ENCODE measurements at places on chromosomes 6 and 20.
A peak's percentile ranks its signal among the peaks of the same experiment; 100 is the strongest.

- DNase-seq = peak; percentile 75
These were observed 18.1 kb upstream of the CEBPB start for GRCh38 chr20:50172347-50173013.

DNA sequence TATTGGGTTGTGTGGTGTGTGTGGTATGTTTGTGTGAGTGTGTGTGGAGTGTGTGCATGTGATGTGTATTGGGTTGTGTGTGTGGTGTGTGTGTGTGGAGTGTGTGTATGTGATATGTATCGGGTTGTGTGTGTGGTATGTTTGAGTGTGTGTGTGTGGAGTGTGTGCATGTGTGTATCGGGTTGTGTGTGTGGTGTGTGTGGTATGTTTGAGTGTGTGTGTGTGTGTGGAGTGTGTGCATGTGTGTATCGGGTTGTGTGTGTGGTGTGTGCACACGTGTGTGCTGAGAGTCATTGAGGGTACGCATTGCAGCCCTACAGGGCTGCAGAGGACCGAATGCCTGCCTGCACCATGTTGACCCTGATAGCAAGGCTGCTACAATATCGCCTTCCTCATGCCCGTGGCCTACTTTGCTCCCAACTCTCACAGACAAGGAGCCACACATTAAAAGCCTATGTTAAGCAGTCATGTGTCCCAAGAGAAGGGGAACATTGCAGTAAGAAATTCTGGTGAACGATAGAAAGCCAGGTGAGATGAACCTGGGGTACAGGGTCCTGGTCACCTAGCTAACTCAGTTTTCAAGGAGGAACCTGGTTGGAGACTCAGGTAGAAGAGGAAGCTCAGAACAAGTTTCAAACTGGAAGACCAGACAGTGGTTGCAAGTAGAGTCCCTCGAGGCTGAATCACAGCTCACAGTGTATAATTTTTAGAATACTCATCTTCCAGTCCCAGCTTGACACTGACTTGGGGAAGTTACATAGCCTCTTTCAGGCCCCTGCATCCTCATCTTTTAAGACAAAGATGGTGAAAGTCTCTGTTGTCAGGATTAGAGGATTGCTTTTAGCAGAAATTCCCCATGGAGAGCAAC lies 45.7 kb upstream of the TMEM170B start:
- DNase-seq = no peak

DNA sequence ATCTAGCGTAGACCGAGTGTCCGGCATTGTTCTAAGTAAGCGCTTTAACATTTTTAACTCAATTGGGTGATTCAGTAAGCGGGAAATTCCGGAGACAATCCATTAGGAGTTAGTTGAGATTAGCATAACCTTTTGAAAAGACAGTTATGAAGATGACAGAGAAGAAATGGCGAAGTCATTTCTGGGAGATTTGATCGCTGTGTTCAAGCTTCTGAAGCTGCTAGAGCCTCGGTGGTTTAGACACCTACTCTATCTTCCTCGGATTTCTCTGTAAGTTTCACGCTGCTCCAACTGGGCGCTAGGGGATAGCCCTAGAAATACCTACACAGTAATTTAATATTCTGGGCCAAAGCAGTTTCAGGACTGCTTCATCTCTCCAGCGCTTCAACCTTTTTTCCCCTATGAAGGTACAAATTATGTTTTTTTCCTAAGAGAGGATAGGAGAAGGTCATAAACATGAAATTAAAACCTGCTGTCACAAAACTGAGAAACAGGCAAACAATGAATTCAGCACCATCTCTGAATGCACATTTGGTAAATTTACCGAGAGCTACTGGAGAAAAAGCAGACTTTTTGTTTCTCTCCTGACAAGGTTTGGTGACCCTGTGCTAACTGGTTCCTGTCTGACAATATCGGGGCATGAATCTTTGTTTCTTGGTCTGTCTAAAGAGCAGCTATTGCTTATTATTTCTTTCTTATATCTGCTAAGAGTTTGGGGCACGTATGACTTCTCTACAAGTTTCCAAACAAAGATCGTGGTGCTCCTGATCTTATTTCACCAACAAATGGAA lies 22.4 kb downstream of the ZNF311 start:
- DNase-seq = peak; percentile 78

DNA sequence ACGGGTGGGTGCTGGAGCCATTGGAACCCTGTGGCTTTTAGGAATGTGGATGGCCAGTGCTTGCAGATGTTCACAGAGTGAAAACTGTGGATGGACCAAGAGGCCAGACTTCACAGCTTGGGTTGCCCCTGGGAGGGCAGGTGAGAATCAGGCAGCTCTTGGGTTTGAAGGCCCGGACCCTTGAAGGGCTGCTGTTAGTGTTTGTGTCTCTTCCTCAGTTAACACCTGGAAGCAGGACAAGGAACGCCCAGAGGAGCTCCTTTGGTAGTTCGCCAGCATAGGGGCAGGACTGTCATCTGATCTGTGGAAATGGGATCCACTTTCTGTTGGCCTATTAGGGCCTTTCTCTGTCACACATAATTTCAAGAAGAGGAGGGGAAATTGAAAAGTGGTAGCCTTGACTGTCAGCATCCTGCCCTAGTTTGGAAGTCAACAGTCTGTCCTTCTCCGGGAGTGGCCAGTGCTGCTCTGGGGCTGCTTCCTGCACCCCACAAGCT lies 43.6 kb downstream of the RIOK1 start:
- DNase-seq = no peak

GRCh38 chr20:10185741-10186558 lies 32.7 kb upstream of the SNAP25 start:
- DNase-seq = no peak

All from iris pigment epithelial cell (primary cell).